A549 treated with DMSO at 1 μM for 4 hours (cell line): ENCODE measurements at places on chromosomes 2 and 18. TPM values are rescaled to one million over a fixed set of nuclear protein-coding genes. Genes with fewer than 3 reads are reported as not detected.

The FSIP2 gene
- not detected in 5 replicates for total RNA-seq

The CD207 gene
- total RNA-seq: not detected in 5 replicates

The TBR1 gene
- total RNA-seq: 0.01 to 0.11 TPM (median 0.08 TPM) in 3 of 5 replicates, not detected in the others

The ZDBF2 gene
- 1.1 to 2.9 TPM (median 1.3 TPM) in 5 replicates for total RNA-seq

The ASXL3 gene
- not detected in 5 replicates for total RNA-seq

The COL4A3 gene
- total RNA-seq: 0.40 to 1.0 TPM (median 0.72 TPM) in 5 replicates

The SPATA3 gene
- not detected in 5 replicates for total RNA-seq

The OR6B2 gene
- not detected in 5 replicates for total RNA-seq

The PLCD4 gene
- 0.26 to 0.69 TPM (median 0.31 TPM) in 5 replicates for total RNA-seq

The WDCP gene
- 12.0 to 15.5 TPM (median 14.6 TPM) in 5 replicates for total RNA-seq

The LDAH gene
- 16.6 to 22.8 TPM (median 20.4 TPM) in 5 replicates for total RNA-seq

The TMEM127 gene
- total RNA-seq: 37.7 to 53.7 TPM (median 51.9 TPM) in 5 replicates

The RUFY4 gene
- not detected in 5 replicates for total RNA-seq

The OXER1 gene
- not detected in 5 replicates for total RNA-seq

The C18orf54 gene
- total RNA-seq: 2.1 to 3.5 TPM (median 2.8 TPM) in 5 replicates

The SULT1C2 gene
- 0.22 to 0.72 TPM (median 0.45 TPM) in 5 replicates for total RNA-seq

The KCNJ13 gene
- total RNA-seq: not detected in 5 replicates

The EFHD1 gene
- total RNA-seq: 1.6 to 2.6 TPM (median 1.9 TPM) in 5 replicates

The TCF7L1 gene
- 6.4 to 9.3 TPM (median 7.3 TPM) in 5 replicates for total RNA-seq

The SLC5A7 gene
- not detected in 5 replicates for total RNA-seq

The LONRF2 gene
- 3.3 to 5.5 TPM (median 4.8 TPM) in 5 replicates for total RNA-seq

The UGT1A10 gene
- 0.05 to 0.26 TPM (median 0.10 TPM) in 3 of 5 replicates, not detected in the others for total RNA-seq

The ASPRV1 gene
- total RNA-seq: 0.17 to 0.38 TPM (median 0.24 TPM) in 5 replicates

The HJURP gene
- 86.1 to 88.2 TPM (median 87.1 TPM) in 5 replicates for total RNA-seq

The CYB5A gene
- total RNA-seq: 114 to 153 TPM (median 117 TPM) in 5 replicates

The ATP6V1B1 gene
- 1.6 to 3.8 TPM (median 1.8 TPM) in 5 replicates for total RNA-seq

The SPEG gene
- total RNA-seq: 5.8 to 8.1 TPM (median 6.6 TPM) in 5 replicates

The LYPD6 gene
- total RNA-seq: 0.06 to 0.12 TPM (median 0.07 TPM) in 5 replicates

The NCOA1 gene
- 8.4 to 12.1 TPM (median 11.4 TPM) in 5 replicates for total RNA-seq

The EGR4 gene
- 0.11 to 0.32 TPM (median 0.25 TPM) in 5 replicates for total RNA-seq

The LRRTM4 gene
- total RNA-seq: not detected in 5 replicates

The IER3IP1 gene
- 15.5 to 30.8 TPM (median 18.7 TPM) in 5 replicates for total RNA-seq
